Esophagus squamous epithelium (tissue), 5 donors: ENCODE measurements at places on chromosomes 13 and 19.

- peak; percentile 19 for DNase-seq
- H3K27me3 ChIP-seq: no peaks in the 10 kb centered on the region
- H3K4me1 ChIP-seq: no peaks in the 10 kb centered on the region
- peak overlapping the region; percentile 63 for H3K4me3 ChIP-seq
- no peaks in the 10 kb centered on the region for H3K36me3 ChIP-seq
- H3K27ac ChIP-seq: peak overlapping the region; percentile 85
These were observed 5.1 kb upstream of the ZNF227 start for GRCh38 chr19:44207126-44207803.

DNA sequence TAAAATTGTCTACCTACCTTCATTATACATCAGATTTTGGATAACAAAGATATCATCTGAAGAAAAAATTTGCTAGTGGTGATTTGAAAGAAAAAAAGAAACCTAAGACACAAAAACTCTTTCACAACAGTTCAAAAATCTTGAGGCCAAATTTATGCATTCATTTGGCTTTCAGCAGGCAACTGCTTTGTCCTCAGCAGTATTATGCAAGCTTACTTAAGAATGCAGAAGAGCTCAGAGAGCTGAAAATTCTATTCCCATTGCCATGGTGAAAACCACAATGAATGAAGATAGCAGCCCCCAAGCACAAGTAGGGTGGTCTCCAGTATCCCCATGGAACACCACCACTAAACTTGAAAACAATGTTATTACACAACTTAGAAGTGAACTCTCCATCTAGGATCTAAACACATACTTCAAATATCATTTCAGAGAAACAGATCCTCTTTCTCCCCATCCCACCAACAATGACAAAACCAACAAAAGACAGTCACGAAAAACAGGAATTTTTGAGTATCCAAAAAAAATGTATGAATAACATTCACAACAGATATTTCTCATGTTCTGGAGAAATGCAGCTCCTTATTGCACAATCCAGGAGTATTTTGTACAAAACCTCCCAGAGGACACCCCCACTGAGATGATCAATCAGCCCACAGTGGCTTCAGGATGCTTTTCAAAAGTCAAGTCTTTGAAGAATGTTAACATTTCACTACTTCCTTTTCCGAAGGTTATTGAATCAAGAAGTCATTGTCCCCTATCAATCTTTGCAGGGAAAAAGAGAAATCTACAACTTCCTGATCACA is 192.7 kb downstream of the LHFPL6 start:
- DNase-seq: no peak
- H3K4me1 ChIP-seq: no peaks in the 10 kb centered on the region
- H3K27me3 ChIP-seq: no peaks in the 10 kb centered on the region
- H3K4me3 ChIP-seq: no peak overlapping the region
- H3K27ac ChIP-seq: peak overlapping the region; percentile 65
- no peaks in the 10 kb centered on the region for H3K36me3 ChIP-seq

DNA sequence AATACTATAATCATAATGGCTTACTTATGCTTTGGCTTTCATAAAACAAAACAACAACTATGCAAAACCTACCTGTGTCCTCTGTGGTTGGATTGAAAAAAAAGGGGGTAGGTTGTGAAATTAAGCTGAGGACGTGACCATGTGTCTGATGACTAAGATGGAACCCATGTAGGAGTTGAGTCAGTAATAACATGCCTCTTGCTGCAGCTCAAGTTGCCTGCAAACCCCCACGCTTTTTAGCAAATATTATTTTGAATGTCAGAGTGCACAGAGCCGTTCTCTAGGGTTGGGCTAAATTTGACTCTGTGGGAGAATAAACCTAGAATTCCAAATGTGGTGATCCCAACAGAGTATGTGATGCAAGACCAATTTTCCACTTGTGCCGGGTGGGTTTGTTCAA is 209.3 kb downstream of the KCNRG start:
- no peak overlapping the region for H3K4me3 ChIP-seq
- no peak overlapping the region for H3K27ac ChIP-seq
- no peak for DNase-seq
- H3K36me3 ChIP-seq: no peaks in the 10 kb centered on the region

DNA sequence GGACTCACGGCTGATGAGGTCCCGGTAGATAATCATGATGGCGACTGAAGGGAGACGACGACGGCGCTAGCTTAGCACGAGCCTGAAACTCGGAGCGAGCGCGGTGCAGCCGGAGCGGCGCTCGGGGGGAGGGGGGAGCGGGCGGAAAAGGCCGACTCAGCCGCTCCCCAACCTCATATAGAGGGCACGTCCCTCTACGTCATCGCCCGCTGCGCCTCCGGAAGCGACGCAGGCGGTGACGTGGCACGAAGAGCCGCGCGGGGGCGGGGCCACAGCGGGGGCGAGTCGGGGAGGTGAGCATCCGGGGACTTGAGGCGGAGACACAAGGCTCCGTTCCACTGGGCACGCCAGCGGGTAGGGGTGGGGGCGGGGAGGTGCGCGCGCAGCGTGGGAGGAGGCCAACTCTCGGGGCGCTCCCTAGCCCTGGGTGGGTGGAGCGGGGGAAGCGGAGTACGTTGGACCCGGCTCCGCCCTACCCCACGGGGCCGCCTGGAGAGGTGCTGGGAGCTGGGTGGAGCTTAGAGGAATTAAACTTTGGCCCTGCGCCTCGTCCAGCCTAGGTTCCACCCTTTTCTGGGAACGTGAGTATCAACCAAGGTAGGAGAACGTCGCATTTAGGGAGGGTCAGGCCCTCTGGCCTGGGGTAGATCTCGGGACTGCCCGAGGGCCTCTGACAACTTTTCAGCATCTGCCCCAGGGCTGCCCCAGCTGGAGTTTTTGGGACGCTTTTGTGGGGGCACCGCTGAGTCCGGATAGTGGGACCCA is at the start of gene TPT1:
TSS of gene TPT1 (minus strand) at position 150 of the 765 bp plus-strand sequence. CDS start at position 36, 114 bp downstream.
- peaks cover 62% of the 10 kb centered on the region for H3K4me1 ChIP-seq
- H3K27ac ChIP-seq: peak within 1 kb of the TSS; percentile 100
- no peaks in the 10 kb centered on the region for H3K27me3 ChIP-seq

DNA sequence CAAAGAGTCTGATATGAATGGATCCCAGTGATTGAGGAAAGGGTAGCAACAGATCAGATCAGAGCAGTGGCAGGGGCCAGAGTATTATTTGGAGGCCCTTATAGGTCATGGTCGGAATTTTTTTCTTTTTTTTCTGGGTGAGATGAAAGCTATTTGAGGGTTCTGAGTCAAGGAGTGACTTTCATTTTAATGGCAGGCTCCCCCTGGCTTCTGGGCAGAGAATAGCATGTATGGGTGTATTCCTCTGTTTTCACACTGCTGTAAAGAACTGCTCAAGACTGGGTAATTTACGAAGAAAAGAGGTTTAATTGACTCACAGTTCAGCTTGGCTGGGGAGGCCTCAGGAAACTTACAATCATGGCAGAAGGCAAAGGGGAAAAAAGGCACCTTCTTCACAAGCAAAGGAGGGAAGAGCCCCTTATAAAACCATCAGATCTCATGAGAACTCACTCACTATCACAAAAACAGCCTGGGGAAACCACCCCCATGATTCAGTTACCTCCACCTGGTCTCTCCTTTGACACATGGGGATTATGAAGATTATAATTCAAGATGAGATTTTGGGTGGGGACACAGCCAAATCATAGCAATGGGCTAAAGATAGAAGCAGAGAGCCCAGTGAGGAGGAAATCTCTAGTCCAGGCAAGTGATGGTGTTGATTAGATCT is 3.0 kb upstream of the SLC6A16 start:
- no peaks in the 10 kb centered on the region for H3K4me1 ChIP-seq
- no peak overlapping the region for H3K27ac ChIP-seq
- no peaks in the 10 kb centered on the region for H3K27me3 ChIP-seq
- no peaks in the 10 kb centered on the region for H3K36me3 ChIP-seq

DNA sequence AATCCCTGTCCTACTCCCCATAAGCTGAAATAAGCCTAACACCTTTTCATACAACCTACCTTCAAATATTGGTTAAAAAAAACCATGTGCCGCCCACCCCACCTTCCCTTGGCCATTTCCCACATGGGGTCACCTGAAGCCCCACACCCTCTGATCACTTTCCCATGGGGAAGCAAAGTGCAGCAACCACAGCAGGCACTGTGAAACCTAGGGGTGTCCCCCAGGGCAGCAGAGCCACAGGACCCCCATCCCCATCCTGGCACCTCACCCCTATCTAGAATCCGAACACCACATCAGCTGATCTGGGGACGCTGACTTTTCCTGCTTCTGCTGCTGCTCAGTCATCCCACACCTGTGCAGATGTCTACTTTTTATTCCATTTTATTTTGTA is 19.9 kb downstream of the CEACAM21 start:
- no peak overlapping the region for H3K4me3 ChIP-seq
- H3K27ac ChIP-seq: no peak overlapping the region
- H3K4me1 ChIP-seq: no peaks in the 10 kb centered on the region
- peaks cover 48% of the 10 kb centered on the region for H3K27me3 ChIP-seq
- DNase-seq: no peak

DNA sequence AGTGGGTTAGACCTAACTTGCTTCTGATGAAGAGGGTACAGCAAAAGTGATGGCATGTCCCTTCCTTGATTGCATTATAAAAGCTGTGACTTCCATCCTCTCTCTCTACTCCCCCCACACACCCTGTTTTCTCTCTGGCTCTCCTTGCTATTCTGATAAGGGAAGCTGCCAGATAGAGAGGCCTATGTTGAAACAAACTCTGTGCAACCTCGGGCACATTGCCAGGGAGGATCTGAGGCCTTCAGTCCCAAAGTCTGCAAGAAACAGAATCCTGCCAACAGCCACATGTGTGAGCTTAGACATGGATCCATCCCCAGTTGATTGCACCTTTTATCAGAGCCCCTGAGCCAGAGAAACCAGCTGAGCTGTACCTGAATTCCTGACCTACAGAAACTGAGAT is 44.8 kb upstream of the ARGLU1 start:
- H3K27me3 ChIP-seq: no peaks in the 10 kb centered on the region
- no peak overlapping the region for H3K27ac ChIP-seq
- H3K36me3 ChIP-seq: no peaks in the 10 kb centered on the region
- DNase-seq: no peak
- H3K4me1 ChIP-seq: peaks cover 10% of the 10 kb centered on the region

- no peak for DNase-seq
- H3K36me3 ChIP-seq: no peaks in the 10 kb centered on the region
- H3K4me3 ChIP-seq: no peak overlapping the region
- no peaks in the 10 kb centered on the region for H3K4me1 ChIP-seq
These were observed 12.5 kb upstream of the ZNF675 start for GRCh38 chr19:23699521-23699860.

GRCh38 chr13:99215184-99215830 is 14.7 kb downstream of the UBAC2 start:
- peaks cover 4% of the 10 kb centered on the region for H3K36me3 ChIP-seq
- DNase-seq: no peak
- peak overlapping the region; percentile 42 for H3K27ac ChIP-seq
- H3K4me1 ChIP-seq: peaks cover 70% of the 10 kb centered on the region
- no peaks in the 10 kb centered on the region for H3K27me3 ChIP-seq

DNA sequence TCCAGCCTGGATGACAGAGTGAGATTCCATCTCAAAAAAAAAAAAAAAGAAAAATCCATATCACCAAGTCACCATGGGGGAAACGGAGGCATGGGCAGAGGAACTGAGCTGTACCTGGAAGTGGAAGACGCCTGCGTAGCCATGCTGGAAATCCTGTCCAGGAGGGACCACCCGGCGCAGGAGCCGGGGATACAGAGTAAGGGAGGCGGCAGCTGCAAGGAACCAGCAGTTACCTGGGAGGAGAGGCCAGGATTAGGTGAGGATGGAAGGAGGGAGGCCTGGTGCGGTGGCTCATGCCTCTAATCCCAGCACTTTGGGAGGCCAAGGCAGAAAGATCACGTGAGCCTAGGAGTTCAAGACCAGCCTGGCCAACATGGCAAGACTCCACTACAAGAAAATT is 2.0 kb downstream of the CAPN12 start:
- no peak overlapping the region for H3K4me3 ChIP-seq
- H3K36me3 ChIP-seq: no peaks in the 10 kb centered on the region
- peaks cover under 1% of the 10 kb centered on the region for H3K4me1 ChIP-seq
- no peak for DNase-seq
- no peaks in the 10 kb centered on the region for H3K27me3 ChIP-seq

- no peak overlapping the region for H3K4me3 ChIP-seq
- no peak overlapping the region for H3K27ac ChIP-seq
- no peak for DNase-seq
- H3K27me3 ChIP-seq: no peaks in the 10 kb centered on the region
- H3K36me3 ChIP-seq: peaks cover 71% of the 10 kb centered on the region
These were observed 6.6 kb upstream of the DAPK3 start for GRCh38 chr19:3977242-3978143.

DNA sequence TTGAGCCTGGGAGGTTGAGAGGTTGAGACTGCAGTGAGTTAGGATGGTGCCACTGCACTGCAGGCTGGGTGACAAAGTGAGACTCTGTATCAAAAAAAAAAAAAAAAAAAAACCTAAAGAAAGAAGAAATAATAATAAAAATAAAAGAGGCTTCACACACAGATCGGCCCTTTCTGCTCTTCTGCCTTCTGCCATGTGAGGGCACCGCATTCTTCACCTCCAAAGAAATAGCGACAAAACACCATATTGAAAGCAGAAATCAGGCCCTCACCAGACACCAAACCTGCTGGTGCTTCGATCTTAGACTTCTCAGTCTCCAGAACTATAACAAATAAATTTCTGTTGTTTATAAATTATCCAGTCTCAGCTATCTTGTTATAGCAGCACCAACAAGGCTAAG is 3.0 kb downstream of the ZNF649 start:
- no peak overlapping the region for H3K27ac ChIP-seq
- H3K4me3 ChIP-seq: no peak overlapping the region
- DNase-seq: no peak

GRCh38 chr13:113926951-113927660 is 46.8 kb downstream of the C13orf46 start:
- peaks cover 39% of the 10 kb centered on the region for H3K27me3 ChIP-seq
- H3K36me3 ChIP-seq: no peaks in the 10 kb centered on the region
- H3K4me3 ChIP-seq: no peak overlapping the region
- no peak for DNase-seq
- peaks cover 30% of the 10 kb centered on the region for H3K4me1 ChIP-seq
- peak overlapping the region; percentile 77 for H3K27ac ChIP-seq

GRCh38 chr13:84870190-84870589 is 929.0 kb downstream of the SLITRK6 start:
- DNase-seq: no peak
- H3K4me1 ChIP-seq: no peaks in the 10 kb centered on the region
- H3K27ac ChIP-seq: no peak overlapping the region
- no peaks in the 10 kb centered on the region for H3K27me3 ChIP-seq
- H3K4me3 ChIP-seq: no peak overlapping the region
